ENCODE measurements at places on chromosomes 16 and 17. TPM values are rescaled to one million over a fixed set of nuclear protein-coding genes. Genes with fewer than 3 reads are reported as not detected.

DNA sequence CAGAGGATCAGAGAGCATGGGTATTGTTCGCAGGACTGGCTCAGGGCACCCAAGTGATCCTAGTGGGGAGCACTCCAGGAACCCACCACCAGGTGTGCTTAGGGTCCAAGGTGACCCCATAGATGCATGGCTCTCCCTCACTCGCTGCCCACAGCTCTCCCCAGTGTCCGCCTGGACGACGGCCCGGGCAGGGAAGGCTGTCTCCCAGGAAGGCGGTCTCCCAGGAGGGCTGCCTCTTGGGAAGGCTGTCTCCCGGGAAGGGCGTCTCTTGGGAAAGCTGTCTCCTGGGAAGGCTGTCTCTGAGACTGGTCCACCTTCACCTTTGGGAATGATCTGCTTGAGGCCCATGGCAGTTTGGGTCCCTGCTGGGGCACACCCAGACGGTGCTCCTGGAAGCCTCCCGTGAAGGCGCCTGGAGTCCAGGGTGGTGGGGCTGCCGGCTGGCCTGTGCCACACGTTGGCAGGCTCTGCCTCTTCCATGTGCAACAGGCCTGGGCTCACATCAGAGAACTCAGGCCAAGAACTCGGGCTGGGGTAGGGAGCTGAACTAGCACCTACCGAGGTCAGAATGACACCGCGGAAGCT is 5.0 kb downstream of the ECI1 start:
- DNase-seq: no peak

DNA sequence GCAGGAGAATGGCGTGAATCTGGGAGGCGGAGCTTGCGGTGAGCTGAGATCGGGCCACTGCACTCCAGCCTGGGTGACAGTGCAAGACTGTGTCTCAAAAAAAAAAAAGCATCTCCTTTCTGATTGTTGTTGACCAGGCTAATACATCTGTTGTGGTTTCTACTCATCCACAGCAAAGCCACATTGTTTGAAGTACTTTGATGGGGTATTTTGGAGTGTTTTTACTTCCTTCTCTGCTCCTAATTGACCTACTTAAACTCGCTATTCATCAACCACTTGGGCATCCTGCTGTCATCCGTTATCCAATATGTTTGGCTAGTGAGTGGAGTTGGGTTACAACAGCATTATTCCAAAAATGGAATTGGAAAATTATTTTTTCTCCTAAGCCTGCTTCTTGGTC is 3.5 kb upstream of the CDC27 start:
- no peak for DNase-seq

DNA sequence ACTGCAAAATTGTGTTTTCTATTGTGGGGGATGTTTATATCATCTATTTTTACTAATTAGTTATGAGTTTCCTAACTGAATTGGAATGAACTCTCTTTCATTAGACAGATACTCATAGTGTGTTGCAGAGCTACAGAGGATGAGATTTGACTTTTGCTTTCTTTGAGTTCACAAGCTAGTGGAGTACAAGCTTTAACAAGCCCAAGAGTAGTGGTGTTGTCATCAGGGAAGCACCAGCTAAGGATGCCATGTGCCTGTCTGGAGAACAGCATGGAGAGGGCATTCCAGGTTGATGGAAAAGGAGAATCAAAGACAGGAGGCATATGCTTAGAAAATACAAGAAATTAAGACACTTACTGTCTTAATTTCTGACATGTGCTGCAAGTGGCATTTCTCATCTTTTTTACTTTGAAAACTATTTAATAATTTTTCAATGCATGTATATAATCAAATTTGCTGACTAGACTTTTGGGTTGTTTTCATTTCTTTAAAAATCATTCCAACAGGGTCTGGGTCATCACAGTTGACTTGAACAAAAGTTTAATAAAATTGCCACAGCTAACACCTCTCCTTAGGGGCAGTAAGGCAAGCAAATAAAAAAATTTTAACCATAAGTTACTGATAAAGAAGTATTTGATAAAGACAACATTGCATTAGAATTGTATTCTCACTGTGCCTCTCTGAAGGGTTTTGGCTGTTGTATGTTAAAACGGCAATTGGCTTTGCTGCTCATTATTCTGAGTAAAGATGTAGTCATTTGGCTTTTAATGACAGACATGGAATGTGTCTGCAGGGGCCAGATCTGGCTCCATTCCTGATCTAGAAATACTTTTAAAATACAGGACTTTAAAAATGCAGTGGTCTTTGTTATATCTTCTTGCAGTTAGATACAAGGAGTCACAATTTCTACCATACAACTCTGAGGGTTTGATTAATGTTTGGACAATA is 323.7 kb upstream of the CDH11 start:
- peak; percentile 70 for DNase-seq

The KRT28 gene
- not detected for total RNA-seq

The MYH11 gene
- total RNA-seq: not detected

GRCh38 chr16:84465154-84465553 is 39.3 kb downstream of the MEAK7 start:
- no peak for DNase-seq

The B4GALNT2 gene
- total RNA-seq: 4.2 TPM
